ENCODE measurements at places on chromosomes 16 and 17.
A peak's percentile ranks its signal among the peaks of the same experiment; 100 is the strongest.

DNA sequence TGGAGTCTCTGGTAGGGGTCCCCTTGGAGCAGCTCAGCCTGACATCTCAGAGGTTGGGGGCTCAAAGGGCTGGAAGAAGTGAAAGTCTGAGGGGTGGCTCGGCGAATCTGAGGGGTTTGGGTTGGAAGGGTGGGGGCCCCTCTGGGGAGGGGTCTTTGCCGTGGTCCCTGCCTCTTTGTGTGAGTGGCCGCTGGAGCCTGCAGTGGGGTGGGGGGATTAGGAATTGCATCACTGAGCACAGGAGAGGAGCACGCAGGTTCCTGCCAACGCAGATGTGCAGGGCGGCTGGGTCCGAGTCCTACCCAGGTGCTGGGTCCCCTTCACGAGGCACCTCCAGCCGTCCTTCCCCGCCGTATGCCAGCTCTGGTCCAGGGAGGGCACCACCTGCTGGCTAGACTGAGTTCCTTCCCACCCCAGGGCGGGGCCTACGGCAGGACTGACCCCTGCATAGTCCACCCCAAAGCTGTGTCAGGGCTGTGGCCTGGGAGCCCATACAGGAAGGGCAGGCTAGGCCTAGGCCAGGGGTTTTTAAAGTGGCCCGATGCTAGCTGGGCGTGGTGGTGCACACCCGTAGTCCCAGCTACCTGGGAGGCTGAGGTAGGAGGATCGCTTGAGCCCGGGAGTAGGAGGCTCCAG, 9.9 kb downstream of the FMNL1 start:
- peak; percentile 75 for DNase-seq

DNA sequence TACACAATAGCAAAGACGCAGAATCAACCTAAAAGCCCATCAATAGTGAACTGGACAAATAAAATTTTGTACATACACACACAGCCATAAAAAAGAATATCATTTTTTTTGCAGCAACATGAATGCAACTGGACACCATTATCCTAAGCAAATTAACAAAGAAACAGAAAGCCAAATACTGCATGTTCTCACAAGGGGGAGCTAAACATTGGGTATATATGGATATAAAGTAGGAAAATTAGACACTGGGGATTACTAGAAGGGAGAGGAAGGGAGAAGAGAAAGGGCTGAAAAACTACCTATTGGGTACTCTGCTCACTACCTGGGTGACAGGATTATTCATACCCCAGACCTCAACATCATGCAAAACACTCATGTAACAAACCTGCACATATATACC, 28.2 kb downstream of the ADAMTS18 start:
- DNase-seq, result no peak

GRCh38 chr17:79681628-79682261, 49.0 kb upstream of the ENPP7 start:
- no peak for DNase-seq

DNA sequence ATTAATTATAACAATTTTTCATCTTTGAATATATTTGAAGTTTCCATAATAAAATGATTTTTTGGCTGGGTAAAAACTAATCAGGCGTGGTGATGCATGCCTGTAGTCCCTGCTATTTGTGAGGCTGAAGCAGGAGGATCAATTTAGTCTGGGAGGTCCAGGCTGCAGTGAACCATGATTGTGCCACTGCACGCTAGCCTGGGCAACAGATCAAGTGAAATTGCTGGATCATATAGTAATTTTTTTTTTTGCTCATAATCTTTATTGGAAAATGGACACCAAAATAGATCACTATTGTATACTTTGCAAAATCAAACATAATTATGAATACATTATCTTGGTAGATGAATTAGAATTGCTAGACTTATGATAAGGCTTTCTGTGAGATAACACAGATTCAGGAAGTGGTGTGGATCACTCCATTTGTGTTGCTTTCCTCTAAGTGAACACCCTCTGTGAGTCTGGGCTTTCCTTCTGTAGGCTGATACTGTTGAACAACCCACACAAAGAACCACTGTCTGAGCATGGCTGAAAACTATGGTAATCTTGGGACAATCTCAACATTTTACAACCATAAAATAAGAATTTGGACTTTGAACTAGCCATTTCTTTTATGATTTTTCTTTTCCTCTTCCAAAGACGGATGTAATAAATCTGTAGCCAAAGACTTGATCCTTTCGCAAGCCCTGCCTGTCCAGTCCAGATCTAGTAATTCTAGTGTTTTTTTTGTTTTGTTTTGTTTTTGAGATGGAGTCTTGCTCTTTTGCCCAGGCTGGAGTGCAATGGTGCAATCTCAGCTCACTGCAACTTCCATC, 5.6 kb upstream of the ST3GAL2 start:
- no peak for DNase-seq

Measured in activated effector memory CD4-positive, alpha-beta T cell treated with anti-CD3 and anti-CD28 coated beads, Interleukin-2, amount 50 U/mL, for 16 hours (primary cell).